ENCODE measurements at places on chromosomes 1 and 21. TPM values are rescaled to one million over a fixed set of nuclear protein-coding genes. Genes with fewer than 3 reads are reported as not detected.

GRCh38 chr1:199808110-199808870 lies 219.2 kb upstream of the NR5A2 start:
- H3K27ac ChIP-seq: no peak overlapping the region
- H3K4me1 ChIP-seq: no peaks in the 10 kb centered on the region
- no peaks in the 10 kb centered on the region for H3K36me3 ChIP-seq
- H3K4me3 ChIP-seq: no peak overlapping the region
- DNase-seq: no peak

DNA sequence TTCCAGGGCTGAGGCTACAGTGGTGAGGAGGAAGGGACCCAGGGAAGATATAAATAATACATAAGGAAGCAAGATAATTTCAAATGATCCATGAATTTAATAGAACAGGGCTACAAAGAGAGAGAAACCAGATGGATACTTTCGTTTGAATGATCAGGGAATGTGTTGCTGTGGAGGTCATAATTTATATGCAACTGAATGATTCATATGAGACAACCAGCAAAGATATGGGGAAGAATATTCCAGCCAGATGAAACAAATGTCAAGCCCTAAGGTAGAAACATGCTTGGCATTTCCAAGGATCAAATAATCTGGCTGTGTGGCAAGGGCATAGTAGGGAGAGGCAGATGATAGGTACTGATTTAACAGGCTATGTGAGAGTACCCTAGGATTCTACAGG lies 84.8 kb upstream of the ZC3H11B start:
- no peaks in the 10 kb centered on the region for H3K36me3 ChIP-seq
- DNase-seq: peak; percentile 51
- H3K4me3 ChIP-seq: no peak overlapping the region
- H3K4me1 ChIP-seq: peaks cover 2% of the 10 kb centered on the region

ATP6V1G3 gene
- not detected for total RNA-seq

TENT5C gene
- total RNA-seq: 6.2 TPM
